ENCODE measurements at places on chromosomes 1 and 21.
A peak's percentile ranks its signal among the peaks of the same experiment; 100 is the strongest.

GRCh38 chr1:59342801-59343575 lies 46.1 kb downstream of the FGGY start:
- peak; percentile 41 for DNase-seq

- DNase-seq: no peak
Measured at GRCh38 chr21:45456584-45457160, 51.7 kb downstream of the COL18A1 start.

- DNase-seq: no peak
Measured at GRCh38 chr1:15997076-15997585, 6.9 kb upstream of the SRARP start.

DNA sequence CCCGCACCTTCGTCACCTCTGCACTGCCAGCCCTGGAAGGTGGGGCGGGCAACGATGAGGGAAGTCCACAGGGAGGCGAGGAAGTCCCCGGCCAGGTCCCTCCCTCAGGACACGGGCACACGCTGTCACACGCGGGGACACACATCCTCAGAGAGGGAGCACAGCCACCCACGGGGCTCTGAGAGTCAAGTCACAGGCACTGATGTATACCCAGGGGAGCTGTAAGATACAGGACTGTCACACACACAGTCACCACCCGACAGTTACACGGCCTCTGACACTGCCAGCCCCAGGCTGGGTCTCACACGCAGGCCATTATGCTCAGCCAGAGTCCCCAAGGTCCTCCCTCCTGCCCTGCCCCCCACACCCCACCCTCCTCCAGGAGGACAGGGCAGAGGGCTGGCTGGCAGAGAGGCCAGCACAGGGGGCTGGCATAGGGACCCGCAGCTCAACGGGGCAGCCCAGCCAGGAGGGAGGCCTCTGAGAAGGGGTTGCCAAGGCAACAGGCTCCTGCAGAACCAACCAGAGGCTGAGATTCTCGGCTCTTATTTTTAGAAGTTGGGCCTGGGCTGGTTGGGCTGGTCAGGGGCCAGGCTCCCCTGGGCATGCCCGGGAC lies 17.7 kb upstream of the ADGRB2 start:
- no peak for DNase-seq

- DNase-seq: no peak
Measured at GRCh38 chr1:114299331-114299975, 145.8 kb upstream of the SYT6 start.

DNA sequence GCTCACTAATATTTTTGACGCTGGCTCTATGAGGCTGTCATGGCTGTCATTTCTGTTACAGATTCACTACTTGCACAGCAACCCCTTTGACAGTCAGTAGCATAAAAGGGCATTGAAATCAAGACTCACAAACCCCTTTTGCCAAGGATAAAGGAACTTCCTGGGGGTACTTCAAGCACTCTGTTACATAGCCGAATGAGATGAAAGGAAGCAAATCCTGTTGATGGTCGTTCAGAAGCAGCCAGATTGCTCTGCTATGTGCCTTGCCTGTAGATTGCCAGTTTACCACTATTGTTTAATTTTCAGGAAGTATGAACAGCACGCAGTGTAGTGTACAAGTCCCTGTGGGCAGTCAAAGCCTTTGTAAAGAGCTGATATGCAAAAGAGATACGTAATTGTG lies 296.2 kb downstream of the LRRIQ3 start:
- no peak for DNase-seq

GRCh38 chr1:41418857-41419583 lies 57.8 kb downstream of the FOXO6 start:
- DNase-seq: peak; percentile 90

DNA sequence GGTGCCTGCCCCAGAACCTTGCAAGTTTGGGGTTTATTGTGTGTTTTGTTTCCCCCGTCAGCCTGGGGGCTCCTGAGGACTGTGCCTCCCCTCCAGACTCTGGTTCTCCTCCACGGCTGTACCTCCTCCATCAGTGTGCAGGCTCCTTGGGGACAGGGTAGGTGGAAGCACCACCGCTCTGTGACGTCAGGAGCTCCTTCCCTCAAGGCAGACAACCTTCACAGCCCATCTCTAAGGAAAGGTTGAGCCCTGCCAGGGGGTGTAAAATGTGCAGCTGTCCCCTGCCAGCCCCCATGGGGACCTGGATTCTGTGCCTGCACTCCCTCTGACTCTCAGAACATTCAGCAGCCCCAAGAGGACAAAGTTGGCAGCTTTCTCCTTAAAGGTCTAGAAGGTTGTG lies 465 bp upstream of the HSPB7 start:
- DNase-seq: no peak

DNA sequence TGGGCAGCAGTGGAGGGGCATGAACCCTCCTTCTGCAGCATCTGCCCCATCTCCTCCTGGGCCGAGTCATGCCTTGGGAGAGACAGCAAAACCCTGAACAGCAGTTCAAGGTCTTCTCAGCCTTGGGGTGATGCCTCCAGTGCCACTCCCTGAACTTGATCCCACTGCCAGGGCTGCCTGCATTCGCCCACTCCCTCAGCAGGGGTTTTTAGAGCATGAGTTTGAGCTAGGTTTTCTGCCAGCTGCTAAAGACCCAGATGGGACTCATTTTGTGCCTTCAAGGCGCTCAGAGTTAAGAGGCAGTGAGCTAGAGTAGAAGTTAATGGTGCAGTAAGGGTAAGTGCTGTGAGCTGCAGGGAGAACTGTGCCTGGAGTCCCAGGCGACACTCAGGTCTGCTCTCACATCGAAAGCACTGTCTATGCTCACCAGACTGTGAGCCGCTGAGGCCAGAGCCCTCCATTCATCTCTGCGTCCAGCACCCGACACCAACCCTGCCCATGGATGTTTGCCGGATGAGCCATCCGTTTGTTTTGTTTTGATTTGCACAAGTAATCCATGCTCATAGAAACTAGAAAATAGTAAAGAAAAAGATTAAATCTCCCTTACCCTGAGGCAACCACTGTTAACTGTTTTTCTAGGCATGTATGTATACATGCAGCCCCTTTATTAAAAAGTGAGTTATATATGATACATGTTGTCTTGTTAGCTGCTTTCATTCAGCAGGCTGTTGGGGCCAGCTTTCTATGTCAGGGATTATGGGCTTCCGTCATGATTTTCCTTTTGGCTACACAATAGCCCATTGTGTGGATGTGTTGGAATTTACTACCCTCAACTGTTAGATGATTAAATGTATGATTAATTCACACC lies 67.8 kb downstream of the VPS26C start:
- no peak for DNase-seq

- DNase-seq: no peak
Measured at GRCh38 chr1:183609313-183609712, 19.1 kb upstream of the NCF2 start.

DNA sequence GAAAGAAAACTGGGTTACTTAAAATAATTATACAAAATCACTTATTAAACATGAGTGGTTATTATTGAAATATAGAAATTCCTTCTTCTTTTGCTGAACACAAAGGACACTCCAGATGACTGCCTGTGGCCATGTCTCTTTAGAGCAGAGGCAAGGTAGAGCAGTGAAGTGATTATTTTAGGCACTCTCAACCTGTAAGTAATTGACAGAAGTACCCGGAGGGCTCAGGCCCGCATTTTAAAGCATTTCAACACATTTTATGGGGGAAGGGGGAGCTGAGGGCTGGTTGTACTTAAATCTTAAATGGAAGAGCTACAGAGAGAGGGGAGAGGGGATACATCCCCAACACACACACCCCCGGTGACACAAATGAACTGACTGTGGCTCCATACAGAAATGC lies 10.2 kb downstream of the OSCP1 start:
- DNase-seq: no peak

DNA sequence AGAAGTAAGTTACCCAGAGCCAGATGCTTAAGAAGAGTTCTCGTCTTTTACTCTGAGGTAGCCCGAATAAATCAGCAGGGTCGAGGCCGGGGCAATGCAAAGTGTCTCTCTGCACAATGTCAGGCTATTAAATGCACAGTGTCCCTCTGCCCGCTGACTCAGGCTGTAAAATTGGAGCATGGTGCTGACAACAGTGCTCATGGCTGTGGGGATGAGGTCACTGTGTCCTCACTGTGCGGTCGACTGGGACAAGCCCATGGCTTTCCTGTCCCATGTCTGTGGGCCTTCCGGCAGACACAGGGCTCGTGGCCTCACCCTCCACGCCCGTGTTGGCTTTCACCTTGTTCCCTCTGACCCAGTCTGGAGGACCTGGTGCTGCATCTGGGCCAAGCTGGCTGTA lies 14.6 kb upstream of the SLC2A1 start:
- no peak for DNase-seq

- DNase-seq: no peak
Measured at GRCh38 chr1:170660281-170660713, 3.6 kb upstream of the PRRX1 start.

- no peak for DNase-seq
Measured at GRCh38 chr21:42446531-42446930, 42.8 kb downstream of the UBASH3A start.

GRCh38 chr1:222892137-222892769 lies 77.4 kb downstream of the DISP1 start:
- DNase-seq: no peak

GRCh38 chr1:158334526-158335212 lies 3.3 kb upstream of the CD1B start:
- DNase-seq: no peak

DNA sequence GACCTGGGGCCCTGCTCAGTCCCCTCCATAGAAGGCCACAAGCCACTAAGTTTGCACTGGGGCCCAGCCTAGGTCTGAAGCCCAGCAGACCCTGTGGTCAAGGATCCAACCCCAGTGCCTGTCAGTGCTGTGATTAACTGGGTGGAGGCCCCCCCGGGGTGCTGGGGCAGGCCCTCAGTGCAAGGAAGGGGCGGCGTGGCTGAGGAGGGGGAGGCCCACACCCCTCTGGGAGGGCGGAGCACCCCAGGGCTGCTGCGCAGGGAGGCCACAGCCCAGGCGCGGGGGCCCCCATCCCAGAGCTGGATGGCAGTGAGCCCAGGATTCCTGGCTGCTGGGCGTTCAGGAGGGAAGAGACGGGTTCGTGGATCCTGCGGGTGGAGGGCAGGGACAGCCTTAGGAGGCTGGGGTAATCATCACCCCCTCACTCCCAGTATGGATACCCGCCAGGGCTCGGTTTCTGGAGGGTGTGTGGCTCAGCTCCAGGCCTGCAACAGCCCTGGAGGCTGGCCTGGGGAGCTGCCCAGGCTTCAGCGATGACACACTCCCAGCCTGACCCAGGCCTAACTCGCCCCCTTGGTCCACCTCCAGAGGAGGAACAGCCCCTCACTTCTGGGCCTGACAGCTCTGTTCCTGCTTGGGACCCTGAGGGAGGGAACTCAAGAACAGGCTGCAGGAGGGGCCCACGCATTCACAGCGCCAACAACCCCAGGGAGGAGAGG lies 890 bp downstream of the GJC2 start:
- DNase-seq: no peak

All from NCI-H510A treated with DMSO at 0.1 percent for 48 hours (cell line).